Brain pericyte (primary cell): ENCODE measurements at places on chromosomes 13 and 19.

- no peak for DNase-seq
These were observed 553.2 kb downstream of the TUBA3C start for GRCh38 chr13:18628428-18628827.

DNA sequence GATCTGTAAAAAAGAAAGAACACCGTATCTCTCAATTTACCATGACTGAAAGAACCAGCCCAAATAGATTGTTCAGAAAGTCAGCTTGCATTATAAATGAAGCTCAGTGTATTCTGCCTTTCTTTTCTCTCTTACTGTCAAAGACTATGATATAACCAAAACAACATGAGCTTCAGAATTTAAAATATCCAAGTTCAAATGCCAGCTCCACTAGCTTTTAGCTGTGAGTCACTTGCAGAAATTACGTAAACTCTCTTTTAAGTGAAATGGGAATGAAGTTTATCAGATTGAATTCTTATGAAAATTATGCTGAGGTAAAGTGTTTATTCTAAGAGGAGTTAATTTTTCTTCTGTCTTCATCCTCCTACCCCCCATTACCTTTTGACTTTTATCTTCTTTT lies 20.0 kb upstream of the POSTN start:
- DNase-seq, result no peak

- no peak for DNase-seq
These were observed 430.3 kb downstream of the ZNF536 start for GRCh38 chr19:30802424-30803013.

DNA sequence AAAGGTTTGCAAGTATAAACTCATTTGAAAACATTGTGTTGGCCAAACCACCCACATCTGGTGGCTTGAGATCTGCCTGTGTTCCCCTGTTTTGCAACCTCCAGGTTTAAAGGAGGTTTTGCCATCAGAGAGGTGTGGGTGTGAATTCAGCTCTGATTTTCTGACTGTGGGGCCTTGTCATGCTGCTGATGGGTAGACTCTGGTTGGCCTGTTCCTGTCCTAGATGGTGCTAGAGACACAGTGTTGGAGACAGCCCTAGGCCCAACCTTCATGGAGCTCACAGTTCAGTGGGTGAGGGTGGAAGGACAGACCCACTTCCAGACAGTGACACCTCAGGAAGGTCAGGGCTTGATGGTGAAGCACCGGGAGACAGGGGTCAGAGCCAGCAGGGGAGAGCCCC lies 7.5 kb downstream of the RAB4B start:
- no peak for DNase-seq

- DNase-seq, result no peak
These were observed 1.1 kb downstream of the NAA16 start for GRCh38 chr13:41312176-41312500.

GRCh38 chr19:48934837-48935236 lies 1.3 kb downstream of the DHDH start:
- DNase-seq, result no peak

DNA sequence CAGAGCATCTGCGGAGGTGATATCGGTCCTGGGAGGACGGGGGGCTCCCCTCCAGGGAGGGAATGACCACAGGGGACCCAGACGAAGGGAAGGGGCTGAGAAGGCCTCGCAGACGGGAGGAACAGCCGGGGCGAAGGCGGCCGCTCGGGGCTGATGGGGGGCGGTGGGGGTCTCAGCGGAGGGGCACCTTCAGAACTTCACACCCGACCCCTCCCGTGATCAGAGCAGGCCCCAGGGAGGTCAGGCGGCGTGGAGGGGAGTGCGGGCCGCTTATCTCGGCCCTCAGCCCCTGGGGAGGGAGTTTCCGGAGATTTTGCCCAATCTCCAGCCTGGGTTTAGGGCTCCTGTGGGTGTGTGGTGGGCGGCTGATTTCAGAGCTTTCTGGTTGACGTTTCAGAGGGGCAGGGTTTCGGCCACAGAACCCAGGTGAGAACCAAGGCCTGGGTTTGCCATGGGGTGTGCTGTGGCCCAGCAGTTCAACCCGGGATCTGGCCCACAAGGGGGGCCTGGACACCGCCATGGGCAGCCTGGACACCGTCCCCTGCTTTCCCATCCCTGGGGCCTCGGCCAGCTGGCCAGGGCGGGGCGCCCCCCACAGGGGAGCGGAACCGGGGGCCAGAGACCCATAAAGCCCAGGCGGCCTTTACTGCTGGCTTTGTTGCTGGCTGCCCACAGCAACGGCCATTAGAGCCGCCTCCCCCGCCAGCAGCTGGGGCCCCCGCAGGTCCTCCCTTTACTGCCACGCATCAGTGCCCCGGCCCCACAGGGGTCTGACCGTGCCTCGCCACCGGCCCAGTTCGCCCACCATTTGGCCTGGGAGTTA lies 29.0 kb downstream of the ARID3A start:
- no peak for DNase-seq

DNA sequence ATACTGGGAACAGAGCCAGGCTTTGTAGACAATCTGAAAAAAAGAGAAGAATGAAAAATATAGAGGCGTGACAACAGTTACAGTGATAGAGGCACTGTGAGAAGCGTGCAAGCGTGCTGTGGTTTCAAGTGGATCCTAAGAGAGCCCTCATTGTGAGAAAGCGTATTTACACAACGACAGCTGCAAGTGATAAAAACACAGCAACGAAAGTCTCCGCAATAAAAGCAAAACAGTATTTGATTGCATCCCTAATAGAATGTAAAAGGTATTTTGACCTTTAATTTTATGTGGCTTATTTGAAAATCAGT lies 642.7 kb upstream of the ARGLU1 start:
- DNase-seq, result no peak

GRCh38 chr13:70249332-70250064 lies 141.2 kb upstream of the KLHL1 start:
- peak; percentile 13 for DNase-seq

GRCh38 chr13:51834581-51835171 lies 10.3 kb downstream of the TMEM272 start:
- DNase-seq, result no peak

DNA sequence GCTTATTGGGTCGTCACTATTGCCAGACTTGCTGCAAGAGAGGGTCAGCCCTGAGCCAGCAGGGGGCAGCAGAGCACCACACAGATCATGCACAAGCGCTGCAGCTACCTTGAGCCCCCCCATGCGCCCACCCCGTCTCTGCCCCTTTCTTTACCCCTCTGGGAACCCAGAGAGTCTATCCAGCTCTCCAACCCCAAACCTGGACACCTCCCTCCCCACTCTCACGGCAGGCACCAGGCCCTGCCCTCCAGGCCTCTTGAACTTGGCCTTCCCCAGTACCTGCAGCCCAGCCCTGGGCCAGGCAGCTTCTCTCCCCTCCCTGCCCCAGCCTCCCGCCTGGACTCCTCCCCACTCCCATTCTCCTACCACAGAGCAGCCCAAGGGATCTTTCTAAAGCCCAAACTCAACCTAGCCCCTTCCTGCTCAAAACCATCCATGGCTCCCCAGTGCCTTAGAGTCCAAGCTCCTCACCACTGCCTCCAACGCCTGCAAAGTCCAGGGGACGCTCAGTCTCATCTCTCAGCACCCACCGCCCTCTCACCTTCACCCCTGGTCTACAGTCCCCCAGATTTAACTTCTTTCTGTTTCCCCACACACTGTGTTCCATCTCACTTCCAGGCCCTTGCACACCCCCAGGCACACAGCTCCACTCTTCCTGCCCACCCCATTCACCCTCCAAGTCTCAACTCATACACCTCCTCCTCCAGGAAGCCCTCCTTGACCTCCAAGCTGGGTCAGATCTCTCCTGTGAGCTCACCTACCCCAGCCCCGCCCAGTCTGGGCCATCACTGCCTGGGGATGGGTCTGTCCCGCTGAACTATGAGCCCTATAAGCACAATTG lies 9.4 kb upstream of the CEACAM16 start:
- DNase-seq, result peak; percentile 18

- DNase-seq, result no peak
These were observed 29.2 kb downstream of the COG6 start for GRCh38 chr13:39684531-39685137.

DNA sequence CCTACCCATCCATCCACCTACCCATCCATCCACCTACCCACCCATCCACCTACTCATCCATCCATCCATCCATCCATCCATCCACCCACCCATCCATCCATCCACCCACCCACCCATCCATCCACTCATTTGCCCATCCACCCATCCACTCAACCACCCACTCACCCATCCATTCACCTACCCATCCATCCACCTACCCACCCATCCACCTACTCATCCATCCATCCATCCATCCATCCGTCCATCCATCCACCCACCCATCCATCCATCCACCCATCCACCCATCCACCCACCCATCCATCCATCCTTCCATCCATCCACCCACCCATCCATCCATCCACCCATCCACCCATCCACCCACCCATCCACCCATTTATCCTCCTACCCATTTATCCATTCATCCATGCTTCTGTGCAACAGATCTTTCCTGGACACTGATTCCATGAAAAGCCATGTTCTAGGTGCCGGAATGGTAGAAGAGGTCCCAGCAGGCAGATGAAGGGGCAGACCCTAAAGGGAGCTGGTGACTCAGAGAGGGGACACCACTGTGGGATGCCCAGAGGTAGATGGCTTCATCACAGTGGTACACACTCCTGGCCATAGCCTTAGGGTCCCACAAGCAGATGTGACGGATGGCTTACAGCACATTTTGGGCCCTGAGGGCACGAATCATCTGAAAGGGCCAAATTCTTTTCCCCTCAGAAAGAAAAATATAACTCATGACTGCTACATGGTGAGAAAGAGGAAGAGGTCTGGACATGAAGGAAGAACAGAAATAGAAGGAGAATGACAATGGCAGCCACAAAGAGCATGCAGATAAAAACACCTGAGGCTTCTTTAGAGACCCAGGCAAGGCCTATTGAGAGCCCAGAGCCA lies 76.0 kb downstream of the KCTD15 start:
- DNase-seq, result no peak

- DNase-seq, result no peak
These were observed 692 bp downstream of the ZNF234 start for GRCh38 chr19:44142059-44142433.

GRCh38 chr13:75934889-75935288 lies 298.8 kb downstream of the LMO7 start:
- DNase-seq, result no peak

- DNase-seq, result no peak
These were observed 369.9 kb downstream of the PCDH9 start for GRCh38 chr13:66859934-66860877.

DNA sequence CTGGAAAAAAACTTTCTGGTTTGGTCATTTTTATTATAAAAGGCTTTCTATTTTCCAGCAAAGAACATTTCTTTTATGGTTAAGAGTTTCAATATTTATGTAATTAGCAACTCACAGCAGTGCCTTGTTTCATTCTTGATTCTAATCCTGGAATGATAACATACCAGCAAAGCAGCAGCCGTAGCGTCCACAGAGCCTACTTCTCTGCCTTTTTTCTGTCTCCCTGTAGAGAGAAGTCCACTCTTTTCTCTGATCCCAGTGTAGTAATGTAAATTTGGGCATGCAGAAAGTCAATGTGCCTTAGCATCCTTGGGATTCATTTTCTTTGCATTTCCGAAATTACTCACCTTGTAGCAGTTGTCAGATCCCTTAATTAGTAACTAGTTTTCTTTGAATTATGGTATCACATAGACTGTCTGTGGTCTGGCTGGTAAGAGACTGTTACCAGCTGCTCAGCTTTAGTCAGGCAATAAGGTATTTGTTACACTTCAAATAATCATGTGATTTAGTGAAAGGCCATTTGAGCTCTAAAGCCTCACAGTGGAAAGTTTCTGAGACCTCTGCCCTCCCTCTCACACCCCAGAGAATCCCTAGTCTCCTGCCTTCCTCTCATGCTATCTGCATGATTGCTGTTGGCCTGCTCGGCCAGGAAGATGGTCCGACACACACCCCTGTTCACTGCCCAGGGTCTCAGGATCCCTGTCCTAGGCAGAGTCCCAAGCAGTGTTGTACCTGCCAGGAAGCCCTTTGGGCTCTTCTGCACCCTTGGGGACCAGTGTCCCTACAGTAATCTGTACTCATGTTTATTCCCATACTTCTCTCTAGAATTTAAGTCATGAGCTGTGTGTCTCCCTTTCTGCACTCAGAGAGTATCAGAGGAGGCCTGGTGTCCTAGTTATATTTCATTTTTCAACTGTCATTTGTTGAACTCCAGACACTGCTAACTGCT lies 86.3 kb downstream of the LRCH1 start:
- no peak for DNase-seq

DNA sequence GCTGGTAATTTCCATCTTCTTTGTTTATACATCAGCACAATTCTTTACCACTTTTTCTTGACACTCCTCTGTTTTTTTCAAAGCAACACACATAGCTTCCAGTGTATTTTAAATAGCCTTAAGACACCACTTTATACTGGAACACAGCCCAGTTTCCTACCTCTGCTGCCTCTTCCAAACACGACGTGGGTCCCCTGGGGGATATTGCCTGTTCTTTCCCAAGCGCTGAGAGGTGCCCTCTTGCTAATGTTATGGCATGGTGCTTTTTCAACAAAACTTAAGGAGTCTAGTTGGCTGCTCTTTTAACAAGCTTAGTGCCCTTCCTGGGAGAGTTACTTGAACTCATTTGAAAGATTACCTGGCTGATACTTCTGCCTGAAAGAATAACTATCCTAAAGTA lies 112.7 kb downstream of the OLFM4 start:
- DNase-seq, result no peak

DNA sequence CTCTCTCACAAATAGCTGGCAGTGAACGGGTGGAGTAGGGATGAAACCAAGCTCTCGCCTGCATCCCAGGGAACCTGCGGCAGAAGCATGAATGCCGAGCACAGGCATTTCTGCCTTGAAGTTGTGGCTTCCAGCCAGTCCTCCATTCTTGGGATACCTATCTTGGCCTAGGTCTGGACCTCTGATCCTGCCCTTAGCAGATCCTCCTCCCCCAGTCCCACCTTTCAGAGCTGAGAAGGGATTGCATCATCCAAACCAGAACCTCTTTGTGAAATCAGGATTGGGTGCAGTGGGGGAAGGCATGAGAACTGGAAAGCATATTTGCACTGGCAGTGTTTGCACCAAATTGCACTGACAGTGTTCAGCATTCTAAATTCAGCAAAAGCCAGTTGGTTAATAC lies 5.8 kb downstream of the ZNF780A start:
- no peak for DNase-seq

- DNase-seq, result no peak
These were observed 97.5 kb downstream of the FOXO1 start for GRCh38 chr13:40569024-40569350.

- DNase-seq, result no peak
These were observed 2.5 kb upstream of the LHB start for GRCh38 chr19:49019242-49019932.

- DNase-seq, result no peak
These were observed 19.3 kb downstream of the BICRA start for GRCh38 chr19:47628078-47628771.

GRCh38 chr13:77031656-77032243 lies 4.8 kb upstream of the FBXL3 start:
- no peak for DNase-seq

GRCh38 chr13:93496985-93497673 lies 270.5 kb downstream of the GPC6 start:
- DNase-seq, result no peak

- DNase-seq, result no peak
These were observed 17.7 kb downstream of the EPN1 start for GRCh38 chr19:55692681-55693081.

DNA sequence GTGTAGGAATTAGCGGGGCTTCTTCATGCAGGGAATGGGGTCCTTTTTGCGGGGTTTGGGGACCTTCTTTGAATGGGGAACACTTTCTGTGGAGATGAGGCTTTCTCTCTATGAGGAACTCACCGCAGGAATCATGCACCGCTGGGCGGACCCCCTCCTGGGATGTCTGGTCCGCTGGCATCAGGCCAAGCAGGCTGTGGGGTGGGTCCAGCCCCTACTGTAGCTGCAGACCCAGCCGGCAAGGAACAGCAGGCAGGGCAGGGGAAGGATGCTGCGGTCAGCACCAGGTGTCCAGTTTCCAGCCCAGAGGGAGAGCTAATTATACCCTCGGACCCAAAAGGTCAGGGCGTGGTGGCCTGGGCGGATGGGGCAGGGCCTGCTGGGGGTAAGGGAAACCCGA lies 1.8 kb downstream of the MYBPC2 start:
- no peak for DNase-seq
